ENCODE measurements at places on chromosomes 1 and 21.
A peak's percentile ranks its signal among the peaks of the same experiment; 100 is the strongest.

GRCh38 chr1:112906150-112906698 lies 49.8 kb downstream of the SLC16A1 start:
- DNase-seq = no peak

DNA sequence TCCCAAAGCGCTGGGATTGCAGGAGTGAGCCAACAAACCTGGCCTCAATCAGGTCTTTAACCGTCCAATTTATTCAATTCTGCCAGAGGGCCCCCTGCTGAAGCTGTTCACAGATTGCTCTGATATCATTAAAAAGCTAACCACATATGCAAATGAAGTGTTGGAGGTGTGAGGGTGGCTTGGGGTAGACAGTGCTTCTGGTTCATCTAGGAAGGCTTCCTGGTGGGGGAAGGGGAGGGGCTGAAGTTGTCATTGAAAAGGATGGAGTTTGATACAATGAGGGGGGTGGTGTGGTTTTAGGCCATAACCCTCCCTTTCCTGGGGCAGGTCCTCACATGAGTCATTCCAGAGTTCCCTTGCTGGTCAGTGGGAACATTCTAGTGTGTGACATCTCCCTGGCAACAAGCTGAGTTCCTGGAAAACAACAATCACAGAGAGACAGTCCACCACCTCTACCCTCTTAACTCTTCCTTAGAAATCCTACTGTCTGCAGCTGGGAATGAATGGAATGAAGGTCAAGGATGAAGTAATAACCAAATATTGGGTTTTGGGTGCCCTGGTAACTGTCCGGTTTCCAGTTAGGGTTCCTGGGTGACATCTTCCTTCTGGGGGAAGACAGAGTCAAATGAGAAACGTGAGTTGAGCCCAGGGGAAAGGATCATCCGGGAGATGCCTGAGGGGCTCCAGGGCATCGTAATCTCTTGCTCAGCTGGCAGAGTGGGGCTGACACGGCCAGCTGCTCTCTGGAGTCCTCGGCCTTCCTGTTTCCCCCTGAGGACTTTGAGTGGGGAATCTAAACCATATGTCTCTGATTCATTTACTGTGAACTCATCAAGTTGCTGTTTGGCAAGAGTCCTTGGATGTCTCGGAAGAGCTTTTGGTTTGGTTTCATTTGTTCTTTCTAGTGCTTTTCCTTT lies 32.2 kb downstream of the BATF3 start:
- no peak for DNase-seq

GRCh38 chr1:43383449-43383848 lies 6.2 kb downstream of the MED8 start:
- no peak for DNase-seq

- no peak for DNase-seq
Observed at GRCh38 chr1:171948511-171948910, 107.2 kb downstream of the DNM3 start.

GRCh38 chr1:10063878-10064277 lies 31.1 kb downstream of the UBE4B start:
- no peak for DNase-seq

GRCh38 chr1:54118704-54119103 lies 34.1 kb downstream of the CDCP2 start:
- no peak for DNase-seq

- no peak for DNase-seq
Observed at GRCh38 chr1:15696956-15697521, 12.9 kb downstream of the PLEKHM2 start.

DNA sequence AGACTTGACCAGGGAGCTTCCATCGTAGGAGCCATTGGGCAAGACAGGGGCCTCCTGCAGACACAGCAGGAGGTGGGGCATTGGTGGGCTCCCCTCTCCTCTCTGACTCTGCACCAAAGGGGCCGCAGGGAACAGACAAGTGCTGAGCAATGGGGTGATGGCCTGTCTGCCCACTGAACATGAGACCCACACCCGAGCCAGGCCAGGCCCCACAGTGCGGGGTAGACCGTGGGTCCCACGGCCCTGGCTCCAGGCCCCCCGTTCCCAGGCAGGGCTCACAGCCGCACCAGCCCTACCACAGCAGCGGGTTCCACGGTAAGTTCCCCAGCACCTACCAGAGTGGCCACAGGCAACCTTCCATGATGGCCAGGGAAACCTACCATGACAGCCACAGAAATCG lies 45.9 kb downstream of the CHD5 start:
- DNase-seq = no peak

GRCh38 chr1:1058088-1058905 lies 15.8 kb downstream of the RNF223 start:
- DNase-seq = no peak

GRCh38 chr1:9589144-9589718 lies 520 bp downstream of the TMEM201 start:
- DNase-seq = no peak

GRCh38 chr1:111202366-111202706 lies 1.9 kb upstream of the DENND2D start:
- no peak for DNase-seq

DNA sequence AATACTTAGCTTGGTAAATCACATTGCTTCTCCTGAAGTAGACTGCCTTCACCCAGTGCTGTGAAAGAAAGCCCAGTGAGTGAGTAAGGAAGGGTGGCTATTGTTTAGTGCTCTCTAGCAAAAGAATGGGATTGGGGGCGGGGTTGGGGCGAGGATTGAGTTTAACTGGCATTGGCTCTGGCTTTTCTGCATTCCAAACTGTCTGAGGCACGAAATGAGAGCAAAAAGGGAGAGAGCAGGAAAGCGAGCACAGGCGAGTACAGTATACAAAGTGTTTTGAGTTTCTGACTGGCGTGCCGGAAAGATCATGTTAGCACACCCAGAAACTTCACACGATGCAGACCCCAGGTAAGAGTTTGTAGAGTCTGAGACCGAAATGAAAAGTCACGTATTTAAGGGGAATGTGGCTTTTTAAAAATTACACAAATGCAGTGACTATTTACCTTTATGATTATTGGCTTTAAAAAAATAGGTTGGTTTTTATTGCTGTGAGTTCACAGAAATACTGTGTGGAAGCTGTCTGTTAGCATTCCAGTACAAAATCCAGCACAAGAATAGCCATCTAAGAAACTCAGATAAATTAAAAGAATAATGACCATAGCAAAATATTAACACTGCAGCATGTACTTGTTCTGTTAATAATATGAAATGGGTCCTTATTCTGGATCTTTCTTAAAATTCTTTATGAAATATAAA lies 155.4 kb downstream of the CLEC20A start:
- DNase-seq = peak; percentile 79

DNA sequence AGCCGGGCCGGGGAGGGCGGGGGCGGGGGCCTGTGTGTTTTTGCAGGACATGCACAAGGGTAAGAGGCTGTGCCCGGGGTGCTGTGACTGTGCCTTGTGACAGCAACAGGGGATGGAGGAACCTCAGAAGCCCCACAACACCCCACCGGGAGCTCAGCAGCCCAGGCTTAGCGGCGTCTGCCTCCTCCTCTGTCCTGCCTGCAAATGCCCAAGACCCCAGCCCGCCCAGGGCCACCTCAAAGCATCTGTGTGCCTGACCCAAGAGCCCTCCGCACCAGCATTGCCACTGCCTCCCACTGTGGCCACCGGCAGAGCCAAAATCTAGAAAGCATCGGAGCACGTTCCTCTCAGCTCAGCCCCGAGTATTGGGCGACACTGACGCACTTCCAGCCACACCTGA lies 2.7 kb upstream of the ACTRT2 start:
- no peak for DNase-seq

DNA sequence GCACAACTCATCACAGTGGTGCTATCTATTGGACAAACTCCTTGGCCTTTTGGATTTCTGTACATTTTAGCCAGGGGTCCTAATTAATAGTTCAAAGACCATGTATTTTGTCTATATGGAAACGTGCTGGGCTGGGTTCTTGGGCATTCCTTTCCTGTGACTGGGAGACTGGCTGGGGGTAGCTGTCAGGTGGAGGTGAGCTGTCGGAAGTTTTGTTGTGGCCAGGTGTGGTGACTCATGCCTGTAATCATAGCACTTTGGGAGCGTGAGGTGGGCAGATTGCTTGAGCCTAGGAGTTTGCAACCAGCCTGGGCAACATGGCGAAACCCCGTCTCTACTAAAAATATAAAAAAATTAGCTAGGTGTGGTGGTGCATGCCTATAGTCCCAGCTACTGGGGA lies 392.4 kb downstream of the RPS6KC1 start:
- no peak for DNase-seq

DNA sequence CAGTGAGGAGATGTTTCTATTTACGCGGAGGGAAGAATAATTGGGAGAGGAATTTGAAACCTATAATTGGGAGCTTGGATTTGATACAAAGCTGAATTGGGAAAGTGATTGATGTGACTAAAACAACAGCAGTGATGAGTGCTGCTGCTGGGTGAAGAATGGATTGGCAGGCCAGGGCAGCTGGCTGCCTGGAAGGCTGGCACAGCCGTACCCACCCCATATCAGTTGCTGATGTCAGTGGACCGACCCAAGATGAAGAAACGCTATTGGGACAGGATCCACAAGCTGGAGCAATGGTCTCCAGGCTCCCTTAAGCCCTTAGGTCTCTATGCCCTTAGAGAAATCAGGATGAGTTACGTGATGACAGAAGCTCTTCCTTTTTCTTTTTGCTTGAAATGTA lies 47.4 kb downstream of the GRIK1 start:
- no peak for DNase-seq

GRCh38 chr1:16450863-16451481 lies 10.4 kb downstream of the NECAP2 start:
- DNase-seq = no peak

DNA sequence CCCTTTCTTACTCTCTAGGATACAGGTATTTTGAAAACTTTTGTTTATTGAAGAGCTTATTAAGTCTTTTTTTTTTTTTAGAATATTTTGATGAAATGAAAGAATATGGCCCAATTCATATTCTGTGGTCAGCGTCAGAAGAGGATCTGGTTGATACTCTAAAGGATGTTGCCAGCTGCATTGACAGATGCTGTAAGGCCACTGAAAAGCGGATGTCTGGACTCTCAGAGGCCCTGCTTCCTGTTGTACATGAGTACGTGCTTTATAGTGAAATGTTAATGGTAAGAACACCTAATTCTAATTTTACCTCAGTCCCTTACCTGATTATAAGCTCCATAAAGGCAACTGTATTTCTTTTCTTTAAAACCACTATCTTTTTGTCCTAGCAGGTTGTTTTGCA lies 37.1 kb downstream of the SNX7 start:
- no peak for DNase-seq
